Cerebellum (tissue), 4 donors: ENCODE measurements at places on chromosomes 3 and 15.
A peak's percentile ranks its signal among the peaks of the same experiment; 100 is the strongest.

DNA sequence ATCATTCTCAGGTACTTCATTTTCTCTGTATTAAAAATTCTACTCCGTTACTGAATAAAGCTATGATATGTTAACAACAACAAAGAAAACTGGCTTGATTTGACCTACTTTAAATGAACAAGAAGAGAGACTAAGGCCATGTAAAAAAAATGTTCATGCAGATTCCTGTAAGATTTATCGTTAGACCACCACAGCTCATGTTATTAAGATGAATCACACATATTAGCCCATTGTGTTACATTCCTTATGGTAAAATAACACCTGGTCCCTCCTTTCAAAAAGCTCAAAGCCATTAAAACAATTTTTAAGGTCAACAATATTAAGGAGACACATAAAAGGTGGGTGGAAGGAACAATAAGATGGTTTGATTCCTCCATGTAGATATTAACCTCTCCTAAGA is 6.3 kb downstream of the THOC7 start:
- no peak for DNase-seq

DNA sequence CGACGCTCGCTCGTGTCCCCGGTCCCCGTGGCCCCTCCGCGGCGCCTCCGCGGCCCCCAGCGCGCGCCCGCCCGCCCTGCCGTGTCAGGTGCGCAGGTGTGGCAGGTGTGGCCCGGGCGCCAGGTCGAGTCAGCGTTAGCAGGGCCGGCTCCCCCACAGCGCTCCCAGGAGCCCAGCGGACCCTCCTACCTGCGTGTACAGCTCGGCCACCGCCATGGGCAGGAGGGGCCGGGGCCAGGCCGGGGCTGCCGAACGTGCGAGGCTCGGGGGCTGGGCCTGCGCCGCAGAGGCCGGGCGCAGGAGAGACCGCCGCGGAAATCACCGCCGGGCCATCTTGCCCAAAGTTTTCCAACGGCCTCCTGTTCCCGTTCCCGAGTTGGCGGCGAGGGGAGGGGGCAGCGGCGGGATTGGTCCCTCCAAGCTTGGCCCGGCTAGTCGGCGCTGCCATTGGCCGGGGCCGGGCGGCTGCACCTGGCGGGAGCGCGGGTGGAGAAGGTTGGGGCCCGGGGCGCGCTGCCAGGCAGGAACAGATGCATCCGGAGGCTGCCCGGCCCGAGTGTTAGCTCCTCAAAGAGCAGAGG is at the start of gene MYO5C:
TSS of gene MYO5C (minus strand) at position 384 of the 581 bp plus-strand sequence. CDS start at position 216, 168 bp downstream.
- DNase-seq = peak; percentile 95

DNA sequence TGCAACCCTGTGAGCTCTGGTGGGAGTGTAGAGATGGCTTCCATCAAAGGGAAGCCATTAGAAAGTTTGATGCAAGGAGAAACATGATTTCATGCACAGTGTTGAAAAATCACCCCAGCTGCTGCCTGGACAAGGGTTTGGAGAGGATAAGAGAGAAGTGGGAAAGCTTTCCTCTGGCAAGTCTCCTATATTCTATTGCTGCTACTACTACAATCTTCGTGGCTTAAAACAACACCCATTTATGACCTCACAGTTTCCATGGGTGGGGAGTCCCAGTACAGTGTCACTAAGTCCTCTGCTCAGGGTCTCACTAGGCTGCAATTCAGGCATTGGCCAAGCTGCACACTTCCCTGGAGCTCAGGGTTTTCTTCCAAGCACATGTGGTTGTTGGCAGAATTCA is 229.3 kb downstream of the TAFA4 start:
- no peak for DNase-seq

GRCh38 chr15:41429003-41429890 is 12.4 kb downstream of the RTF1 start:
- no peak for DNase-seq

GRCh38 chr3:64063207-64063982 is 40.1 kb upstream of the PSMD6 start:
- DNase-seq = no peak

GRCh38 chr3:105877336-105877910 is 8.6 kb upstream of the CBLB start:
- DNase-seq = no peak

GRCh38 chr15:33729653-33730052 is 238.6 kb upstream of the CHRM5 start:
- no peak for DNase-seq
